ENCODE measurements at places on chromosomes 3 and 15.
A peak's percentile ranks its signal among the peaks of the same experiment; 100 is the strongest.

- no peak for DNase-seq
Measured at GRCh38 chr3:33358172-33358781, 81.0 kb downstream of the FBXL2 start.

GRCh38 chr3:128879991-128880390 is 571 bp downstream of the ACAD9 start:
- no peak for DNase-seq

GRCh38 chr3:12392101-12392878 is 92.0 kb upstream of the TSEN2 start:
- DNase-seq = no peak

DNA sequence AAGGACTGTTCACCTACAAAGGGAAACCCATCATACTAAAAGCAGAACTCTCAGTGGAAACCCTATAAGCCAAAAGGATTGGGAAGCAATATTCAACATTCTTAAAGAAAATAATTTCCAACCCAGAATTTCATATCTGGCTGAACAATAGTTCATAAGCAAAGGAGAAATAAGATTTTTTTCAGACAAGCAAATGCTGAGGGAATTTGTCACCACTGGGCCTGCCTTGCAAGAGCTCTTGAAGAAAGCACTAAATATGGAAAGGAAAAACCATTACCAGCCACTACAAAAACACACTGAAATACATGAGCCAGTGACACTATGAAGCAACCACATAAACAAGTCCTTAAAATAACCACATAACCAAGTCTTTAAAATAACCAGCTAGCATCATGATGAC is 28.9 kb upstream of the DCBLD2 start:
- DNase-seq = no peak

- DNase-seq = peak; percentile 99
Measured at GRCh38 chr3:49007068-49007770, at the start of gene WDR6. Gene WDR6, plus strand, starts transcription at chr3:49007391. Its CDS starts 41 bp downstream, at chr3:49007432.

DNA sequence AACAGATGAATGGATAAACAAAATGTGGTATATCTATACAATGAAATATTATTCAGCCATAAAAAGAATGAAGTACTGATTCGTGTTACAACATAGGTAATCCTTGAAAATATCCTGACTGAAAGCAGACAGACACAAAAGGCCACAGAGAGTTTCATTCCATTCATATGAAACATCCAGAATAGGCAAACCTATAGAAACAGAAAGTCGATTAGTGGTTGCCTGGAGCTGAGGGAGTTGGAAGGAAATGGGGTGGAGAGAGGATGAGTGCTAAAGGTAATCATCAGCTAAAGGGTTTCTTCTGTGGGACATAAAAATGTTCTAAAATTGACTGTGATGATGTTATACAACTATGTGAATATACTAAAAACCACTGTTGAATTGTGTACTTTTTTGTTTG is 22.9 kb downstream of the FOXP1 start:
- DNase-seq = no peak

DNA sequence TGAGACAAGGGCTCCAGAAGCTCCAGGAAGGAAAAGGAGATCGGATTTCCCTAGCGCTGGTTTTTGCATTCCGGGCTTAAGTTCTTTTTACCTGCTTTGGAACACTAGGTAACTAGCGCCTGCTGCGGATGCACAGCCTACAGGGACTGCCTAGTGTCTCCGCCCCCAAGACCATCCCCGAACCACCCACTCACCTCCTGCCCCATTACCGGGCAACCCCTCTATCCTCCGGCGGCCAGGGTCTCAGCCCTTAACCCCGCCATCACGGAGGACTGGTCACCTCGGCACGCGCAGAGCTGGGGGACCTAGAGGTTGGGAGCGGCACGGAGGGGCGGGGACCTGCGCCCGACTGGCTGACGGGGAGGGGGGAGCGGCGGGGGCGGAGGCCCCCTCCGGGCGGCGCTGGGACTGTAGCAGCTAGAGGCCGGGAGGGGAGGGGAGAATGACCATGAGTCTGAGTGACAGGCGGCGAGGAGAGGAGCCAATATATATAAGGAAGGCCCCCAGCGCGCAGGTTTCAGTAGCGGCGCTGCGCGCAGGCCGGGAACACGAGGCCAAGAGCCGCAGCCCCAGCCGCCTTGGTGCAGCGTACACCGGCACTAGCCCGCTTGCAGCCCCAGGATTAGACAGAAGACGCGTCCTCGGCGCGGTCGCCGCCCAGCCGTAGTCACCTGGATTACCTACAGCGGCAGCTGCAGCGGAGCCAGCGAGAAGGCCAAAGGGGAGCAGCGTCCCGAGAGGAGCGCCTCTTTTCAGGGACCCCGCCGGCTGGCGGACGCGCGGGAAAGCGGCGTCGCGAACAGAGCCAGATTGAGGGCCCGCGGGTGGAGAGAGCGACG is at the start of gene DLL4:
TSS of gene DLL4 (plus strand) at position 520 of the 839 bp plus-strand sequence. CDS start 329 bp downstream, outside the sequence.
- peak; percentile 69 for DNase-seq

- DNase-seq = no peak
Measured at GRCh38 chr15:69664572-69665571, 212.3 kb downstream of the RPLP1 start.

- DNase-seq = no peak
Measured at GRCh38 chr3:158911586-158911985, 109.7 kb downstream of the MFSD1 start.
